ENCODE measurements at places on chromosomes 11 and 22.

- no peak for DNase-seq
Measured at GRCh38 chr11:70851907-70852306, 400.5 kb downstream of the SHANK2 start.

- DNase-seq: no peak
Measured at GRCh38 chr22:42931421-42932196, 74.5 kb upstream of the ARFGAP3 start.

DNA sequence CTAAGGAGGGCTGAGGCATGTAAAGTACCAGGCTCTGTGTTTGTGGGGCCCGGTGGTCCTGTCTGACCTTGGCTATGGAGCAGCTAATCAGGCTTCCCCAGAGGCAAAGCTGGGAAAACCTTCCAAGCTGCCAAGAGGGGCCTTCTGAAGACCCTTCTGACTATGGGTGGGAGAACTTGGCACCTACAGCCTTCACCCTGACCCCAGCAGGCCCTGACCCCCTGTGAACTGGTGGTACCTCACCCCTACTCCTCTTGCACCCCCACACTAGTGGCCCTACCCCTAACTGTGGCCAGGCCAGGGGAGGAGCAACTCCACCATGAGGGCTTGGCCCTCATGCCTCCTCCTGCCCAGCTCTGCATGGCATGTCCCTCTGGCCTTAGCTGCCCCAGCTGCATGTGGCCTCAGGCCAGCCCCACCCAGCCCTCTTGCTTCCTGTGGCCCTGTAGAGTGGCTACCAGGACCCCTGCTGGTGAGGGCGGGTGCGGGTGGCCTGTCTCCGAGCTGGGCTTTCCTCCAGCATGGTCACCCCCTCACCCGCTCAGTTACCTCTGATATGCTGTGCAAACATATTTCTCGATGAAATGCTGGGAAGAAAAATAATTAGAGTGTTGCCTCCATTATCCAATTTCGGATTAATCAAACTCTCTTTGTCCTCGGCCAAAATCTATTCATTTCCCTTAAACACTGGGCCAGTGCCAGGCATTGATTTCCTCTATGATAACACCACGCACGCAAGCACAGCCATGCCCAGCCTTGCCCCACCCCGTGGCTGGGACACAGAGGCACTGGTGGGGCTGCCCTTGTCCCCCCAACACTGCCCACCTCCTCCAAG lies 7.5 kb downstream of the GNAZ start:
- no peak for DNase-seq

GRCh38 chr11:77195071-77195755 lies 67.2 kb downstream of the MYO7A start:
- DNase-seq: no peak

- no peak for DNase-seq
Measured at GRCh38 chr11:92717240-92717639, 252.2 kb upstream of the MTNR1B start.

GRCh38 chr11:116804001-116804400 lies 12.3 kb upstream of the APOA5 start:
- no peak for DNase-seq

- DNase-seq: no peak
Measured at GRCh38 chr22:44569561-44569991, 71.5 kb upstream of the RTL6 start.

DNA sequence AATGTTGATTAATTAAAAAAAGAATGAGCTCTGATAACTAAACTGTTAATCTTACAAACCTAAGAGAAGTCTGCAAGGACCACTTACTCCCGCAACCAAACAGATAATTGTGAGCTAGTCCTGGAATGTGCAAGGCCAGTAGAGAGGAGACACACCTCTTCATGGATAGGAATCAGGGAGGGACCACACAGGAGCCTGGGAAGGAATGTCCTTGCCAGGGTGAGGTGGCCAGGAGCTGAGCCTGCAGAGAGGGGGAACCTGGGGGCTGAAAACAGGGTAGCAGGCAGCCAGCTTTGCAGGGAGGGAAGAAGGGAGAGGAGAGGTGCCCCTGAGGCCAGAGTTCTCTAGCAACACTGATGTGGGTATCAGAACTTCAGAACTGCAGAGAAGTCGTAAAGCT lies 9.4 kb upstream of the NLRP10 start:
- DNase-seq: no peak

GRCh38 chr11:117786135-117786870 lies 10.7 kb downstream of the DSCAML1 start:
- DNase-seq: no peak

DNA sequence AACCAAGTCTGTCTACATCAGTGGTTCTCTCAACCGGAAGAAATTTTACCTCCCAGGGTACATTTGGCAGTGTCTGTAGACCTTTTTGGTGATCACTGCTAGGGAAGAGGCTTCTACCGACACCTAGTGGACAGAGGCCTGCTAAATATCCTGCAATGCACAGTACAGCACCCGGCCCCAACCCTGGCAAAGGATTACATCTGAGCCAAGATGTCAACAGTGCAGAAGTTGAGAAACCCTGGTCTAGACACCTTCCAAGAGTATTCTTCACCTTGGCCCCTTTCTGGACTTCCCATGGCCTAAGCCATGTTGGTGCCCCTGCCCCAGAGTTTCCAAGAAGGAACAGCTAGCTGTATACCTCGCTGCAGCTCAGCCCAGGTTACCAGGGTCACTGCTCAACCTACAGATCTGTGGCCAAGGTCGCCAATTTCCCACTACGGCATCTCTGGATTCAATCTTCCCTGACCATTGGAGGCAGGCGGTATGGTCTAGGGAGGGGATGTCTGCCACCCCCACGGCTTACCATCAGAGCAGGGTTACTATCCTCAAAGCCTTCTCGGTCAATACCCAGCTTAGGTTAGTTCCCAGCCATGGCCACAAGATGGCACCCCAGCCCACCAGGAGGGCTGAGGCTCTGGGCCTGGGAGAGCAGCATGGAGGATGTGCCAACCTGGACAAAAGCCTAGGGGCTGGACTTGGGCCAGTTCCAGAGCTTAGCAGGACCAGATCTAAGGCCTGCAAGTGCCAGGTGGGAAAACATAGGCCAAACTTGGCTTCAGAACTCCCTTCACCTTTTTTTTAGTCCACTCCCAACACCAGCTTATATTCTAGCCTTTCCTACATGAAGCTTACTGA lies 3.7 kb upstream of the KCNC1 start:
- DNase-seq: peak; percentile 34

GRCh38 chr11:30567120-30567519 lies 19.0 kb downstream of the MPPED2 start:
- no peak for DNase-seq

GRCh38 chr11:72778535-72779494 lies 15.0 kb downstream of the STARD10 start:
- no peak for DNase-seq
